ENCODE measurements at places on chromosomes 6 and 20.
A peak's percentile ranks its signal among the peaks of the same experiment; 100 is the strongest.

- DNase-seq = peak; percentile 26
These were observed 1.6 kb downstream of the TPBG start for GRCh38 chr6:82365016-82365795.

GRCh38 chr20:16158976-16159286 lies 414.3 kb downstream of the KIF16B start:
- DNase-seq = no peak

DNA sequence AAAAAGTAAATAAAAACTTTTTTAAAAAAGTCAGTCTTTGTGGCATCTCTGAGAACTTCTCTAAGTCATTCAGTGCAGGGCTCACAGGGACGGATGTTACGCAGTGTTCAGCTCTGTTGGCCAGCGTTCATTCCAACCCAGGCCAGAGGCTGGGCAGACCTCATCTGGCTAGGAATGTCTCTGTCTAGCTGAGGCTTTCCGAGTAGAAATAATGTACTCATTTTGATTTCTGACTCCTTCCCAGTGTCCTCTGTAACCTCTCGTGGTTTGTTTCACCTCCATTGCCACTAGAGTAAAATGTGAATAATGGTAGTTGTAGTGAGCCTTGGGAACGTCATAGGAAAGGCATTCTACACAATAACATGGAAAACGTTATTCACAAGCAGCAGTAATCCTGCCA lies 135.1 kb downstream of the TMEM242 start:
- DNase-seq = no peak

DNA sequence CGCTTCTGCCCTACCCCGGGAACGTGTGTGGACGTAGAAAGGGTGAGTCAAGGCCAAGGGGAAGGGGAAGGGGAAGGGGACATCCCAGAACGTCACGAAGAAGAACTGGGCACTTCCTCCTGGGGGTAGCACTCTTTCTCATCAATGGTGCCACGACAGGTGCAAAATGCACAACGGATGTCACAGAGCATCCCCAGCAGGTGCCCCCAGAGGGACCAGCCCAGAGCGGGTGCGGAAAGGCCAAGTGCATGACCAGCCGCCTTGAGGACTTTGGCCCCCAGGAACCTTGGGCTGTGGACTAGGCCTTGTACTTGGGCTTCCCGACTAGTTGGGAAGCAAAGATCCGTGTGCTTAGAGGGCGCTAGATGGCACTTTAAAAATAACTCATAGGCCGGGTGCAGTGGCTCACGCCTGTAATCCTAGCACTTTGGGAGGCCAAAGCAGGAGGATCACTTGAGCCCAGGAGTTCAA lies 12.1 kb upstream of the SRC start:
- DNase-seq = no peak

DNA sequence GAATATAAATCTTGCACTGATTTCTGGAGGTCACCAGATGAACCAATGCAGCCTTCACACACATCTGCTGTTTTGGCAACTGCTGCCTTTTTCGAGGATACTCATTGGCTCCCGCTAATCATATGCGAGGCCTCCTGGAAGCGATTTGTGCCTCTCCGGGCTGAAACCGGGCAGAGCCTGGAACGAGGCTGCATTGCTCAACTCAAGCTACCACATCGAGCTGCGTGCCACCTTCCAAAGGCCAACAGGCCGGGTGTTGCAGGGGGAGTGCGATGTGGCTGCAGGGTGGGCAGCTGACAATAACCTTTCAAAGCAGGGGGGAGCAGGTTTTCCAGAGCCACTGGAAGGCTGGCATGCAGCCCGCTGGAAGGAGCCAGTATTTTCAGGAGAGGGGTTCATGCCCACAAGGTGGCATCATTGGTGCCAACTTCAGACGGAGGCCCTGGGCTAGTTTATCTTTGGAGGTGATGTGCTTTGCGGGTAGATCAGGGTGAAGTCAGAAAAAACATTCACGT lies 122.6 kb upstream of the IFNGR1 start:
- no peak for DNase-seq

GRCh38 chr6:42300185-42300584 lies 82.5 kb upstream of the MRPS10 start:
- no peak for DNase-seq

DNA sequence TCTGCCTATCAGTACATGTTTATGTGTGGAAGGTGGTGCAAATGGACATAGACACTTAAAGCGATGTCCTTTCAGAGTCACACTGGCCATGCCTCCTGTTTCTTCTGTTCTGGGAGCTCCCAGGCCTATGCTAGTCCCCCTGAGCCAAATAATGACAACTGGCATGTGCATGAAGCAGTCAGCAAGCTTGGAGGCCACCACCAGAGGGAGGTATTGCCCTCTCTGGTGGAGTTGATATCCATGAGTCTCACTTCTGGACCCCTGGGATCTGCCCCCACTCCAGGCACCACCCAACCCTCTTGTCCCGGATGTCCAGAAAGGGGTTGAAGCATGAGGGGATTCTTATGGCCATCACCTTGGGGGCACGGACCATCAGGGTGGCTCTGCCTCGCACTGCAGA lies 172.2 kb downstream of the AIG1 start:
- DNase-seq = no peak

GRCh38 chr6:9025228-9025627 lies 589.9 kb upstream of the SLC35B3 start:
- no peak for DNase-seq

DNA sequence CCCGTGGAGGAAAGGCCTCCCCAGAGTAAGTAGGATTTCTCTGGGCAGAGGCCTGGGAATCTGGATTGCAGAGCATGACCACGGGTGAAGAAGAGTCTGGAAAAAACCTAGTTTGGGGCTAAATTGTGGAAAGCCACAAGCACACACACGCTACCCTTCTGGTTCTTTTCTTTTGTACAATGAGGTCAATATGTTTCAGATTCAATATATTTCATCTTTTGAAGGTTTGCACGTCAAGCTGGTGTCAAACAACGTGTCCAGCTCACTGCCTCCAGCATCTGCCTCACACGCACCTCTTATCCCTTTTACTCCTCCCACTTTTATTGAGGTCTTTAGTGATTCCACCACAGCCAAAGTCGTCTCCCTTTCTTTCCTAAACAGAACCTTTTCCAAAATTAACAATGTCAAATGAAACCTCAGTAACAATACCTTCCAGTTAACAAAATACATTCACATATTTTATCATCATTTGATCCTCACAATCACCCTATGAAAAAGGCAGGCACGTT lies 773 bp upstream of the EPB41L2 start:
- no peak for DNase-seq

- no peak for DNase-seq
These were observed 39.8 kb upstream of the CDH22 start for GRCh38 chr20:46347841-46348803.

DNA sequence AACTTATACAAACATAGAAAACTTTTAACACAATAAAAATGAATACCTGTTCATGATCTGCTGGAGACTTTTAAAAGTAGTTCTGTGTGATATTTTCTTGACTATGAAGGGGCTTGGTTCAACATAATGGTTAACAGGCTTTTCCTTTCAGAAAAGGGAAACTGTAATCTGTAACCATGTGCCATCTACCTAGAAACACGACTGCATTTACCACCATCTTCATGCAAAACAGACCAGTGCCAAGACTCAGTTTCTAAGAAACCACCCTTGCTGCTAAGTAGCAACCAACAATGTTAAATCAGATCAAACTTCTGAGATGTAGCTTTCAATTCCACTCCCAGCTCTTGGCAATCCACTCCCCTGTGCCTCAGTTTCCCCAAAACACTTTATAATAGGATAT lies 15.7 kb downstream of the STAU1 start:
- no peak for DNase-seq

- DNase-seq = peak; percentile 34
These were observed 319.0 kb downstream of the HACE1 start for GRCh38 chr6:104540743-104541142.

- no peak for DNase-seq
These were observed 621.5 kb upstream of the CDH4 start for GRCh38 chr20:60630609-60631008.

DNA sequence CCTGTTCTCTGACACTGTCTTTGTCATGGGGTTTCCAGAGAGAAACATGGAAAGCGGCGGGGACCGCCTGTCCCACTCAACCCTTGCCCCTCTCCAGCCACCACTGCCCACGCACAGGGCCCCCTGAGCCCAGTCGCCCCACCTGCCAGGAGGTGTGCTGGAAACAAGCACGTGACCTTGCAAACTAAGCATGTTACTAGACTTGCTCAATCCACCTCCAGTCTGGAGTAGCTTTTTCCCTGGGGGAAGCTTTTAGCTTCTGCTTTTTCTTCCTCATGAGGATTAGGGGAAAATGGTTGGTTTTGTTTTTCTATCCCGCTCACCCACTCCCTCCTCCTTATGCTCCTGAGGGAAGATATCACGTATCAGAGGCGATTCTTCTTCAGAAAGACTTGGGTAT lies 105.7 kb downstream of the PLEKHG1 start:
- no peak for DNase-seq

- no peak for DNase-seq
These were observed 37.9 kb upstream of the PRL start for GRCh38 chr6:22334778-22335177.

GRCh38 chr6:21953831-21954801 lies 342.7 kb downstream of the PRL start:
- no peak for DNase-seq

- DNase-seq = no peak
These were observed 93.2 kb downstream of the MYO6 start for GRCh38 chr6:75842191-75842590.

GRCh38 chr6:48986845-48987244 lies 476.2 kb downstream of the MMUT start:
- DNase-seq = no peak

DNA sequence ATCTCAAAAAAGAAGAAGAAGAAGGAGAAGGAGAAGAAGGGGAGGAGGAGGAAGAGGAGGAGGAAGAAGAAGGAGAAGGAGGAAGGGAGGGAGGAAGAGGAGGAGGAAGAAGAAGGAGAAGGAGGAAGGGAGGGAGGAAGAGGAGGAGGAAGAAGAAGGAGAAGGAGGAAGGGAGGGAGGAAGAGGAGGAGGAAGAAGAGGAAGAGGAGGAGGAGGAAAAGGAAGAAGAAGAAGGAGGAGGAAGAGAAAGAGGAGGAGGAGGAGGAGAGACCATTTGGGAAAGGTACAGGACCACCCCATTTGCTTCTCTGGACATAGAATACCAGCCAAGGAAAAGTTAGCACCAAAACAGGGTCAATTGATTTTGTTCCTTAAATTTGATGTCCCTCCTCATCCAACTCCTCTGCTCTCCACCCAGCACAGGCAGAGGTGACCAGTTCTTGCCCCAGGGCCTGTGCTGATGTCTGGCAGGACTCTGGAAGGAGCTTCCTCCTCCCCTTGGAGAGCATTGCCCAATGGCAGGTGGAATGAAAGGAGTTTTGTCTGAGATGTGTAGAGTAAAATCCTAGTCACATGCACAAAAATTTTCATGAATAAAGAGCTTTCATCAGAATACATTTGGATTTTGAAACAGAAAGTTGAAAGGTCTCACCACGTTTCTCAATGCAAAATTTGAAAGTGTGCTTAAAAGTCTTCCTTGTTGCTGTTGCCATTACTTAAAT lies 182.9 kb downstream of the LY86 start:
- no peak for DNase-seq

- no peak for DNase-seq
These were observed 177.6 kb upstream of the LRFN2 start for GRCh38 chr6:40764726-40765125.

DNA sequence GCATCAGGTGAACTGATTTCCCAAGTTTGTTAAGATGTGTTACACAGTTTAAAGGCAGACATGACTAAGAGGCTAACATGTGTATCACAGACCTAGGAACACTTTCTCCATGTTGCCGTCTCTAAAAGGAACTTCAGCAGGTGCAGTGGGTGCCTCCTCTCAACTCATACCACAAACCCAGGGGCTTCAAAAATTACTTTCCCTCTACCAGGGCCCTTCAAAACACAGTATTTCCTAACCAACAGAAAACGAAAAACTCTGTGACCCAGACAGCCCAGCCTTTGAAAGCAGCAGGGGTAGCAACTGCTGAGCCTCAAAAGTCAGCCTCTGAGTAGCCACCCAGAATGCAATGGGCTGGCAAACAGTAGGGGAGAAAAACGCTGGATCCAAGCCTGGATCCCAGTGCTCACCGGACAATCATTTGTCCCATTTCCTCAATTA lies 28.5 kb downstream of the B4GALT5 start:
- DNase-seq = no peak

- no peak for DNase-seq
These were observed 13.0 kb downstream of the ZC3H12D start for GRCh38 chr6:149471801-149472200.

DNA sequence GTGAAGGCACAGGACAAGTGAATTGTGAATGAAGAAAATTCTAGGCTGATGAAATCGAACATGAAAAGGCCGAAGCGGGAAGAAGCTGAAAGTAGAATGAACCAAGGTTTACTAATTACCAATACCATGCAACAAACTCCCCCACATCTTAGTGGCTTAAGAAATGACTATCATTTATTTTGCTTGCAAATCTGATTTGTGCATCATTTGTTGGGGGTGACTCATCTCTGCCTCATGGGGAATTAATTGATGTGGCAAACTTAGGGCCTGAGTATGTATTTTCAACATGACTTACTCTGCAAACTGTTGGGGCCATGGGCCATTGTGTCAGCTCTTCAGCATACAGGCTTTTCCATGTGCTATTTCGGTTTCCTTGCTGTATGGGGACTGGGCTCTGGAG lies 26.8 kb downstream of the PPP1R14C start:
- peak; percentile 42 for DNase-seq

DNA sequence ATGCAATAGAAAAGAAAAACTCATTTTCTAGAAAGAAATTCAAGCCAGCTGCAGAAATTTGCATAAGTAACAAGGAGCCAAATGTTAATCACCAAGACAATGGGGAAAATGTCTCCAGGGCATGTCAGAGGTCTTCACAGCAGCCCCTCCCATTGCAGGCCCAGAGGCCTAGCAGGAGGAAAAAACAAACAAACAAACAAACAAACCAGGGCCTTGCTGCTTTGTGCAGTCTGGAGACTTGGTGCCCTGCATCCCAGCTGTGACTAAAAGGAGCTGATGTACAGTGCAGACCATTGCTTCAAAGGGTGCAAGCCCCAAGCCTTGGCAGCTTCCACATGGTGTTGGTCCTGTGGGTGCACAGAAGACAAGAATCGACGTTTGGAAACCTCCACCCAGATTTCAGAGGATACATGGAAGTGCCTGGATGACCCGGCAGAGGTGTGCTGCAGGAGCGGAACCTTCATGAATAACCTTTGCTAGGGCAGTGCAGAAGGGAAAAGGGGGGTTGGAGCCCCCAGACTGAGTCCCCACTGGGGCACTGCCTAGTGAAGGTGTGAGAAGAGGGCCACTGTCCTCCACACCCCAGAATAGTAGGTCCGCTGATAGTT lies 110.9 kb upstream of the AKAP12 start:
- DNase-seq = no peak

- no peak for DNase-seq
These were observed 88.9 kb downstream of the FHL5 start for GRCh38 chr6:96651816-96652215.

DNA sequence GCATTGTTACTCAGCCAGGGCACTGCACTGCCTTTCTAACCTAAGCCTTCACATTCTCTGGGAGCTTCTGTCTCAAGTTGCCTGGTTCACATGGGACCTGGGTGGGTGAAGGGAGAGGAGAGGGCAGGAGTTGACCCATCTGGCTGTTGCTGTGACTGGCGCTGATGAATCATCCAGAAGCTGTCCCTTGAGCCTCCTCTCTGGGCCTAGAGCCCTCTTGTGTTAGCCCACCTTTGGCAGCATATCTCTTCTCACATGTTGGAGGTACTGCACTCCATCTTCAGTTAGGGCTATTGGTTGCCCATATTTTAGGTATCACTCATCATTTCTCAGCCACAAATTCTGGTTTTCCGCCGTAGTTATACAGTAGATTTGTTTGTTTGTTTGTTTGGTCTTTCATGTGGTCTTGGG lies 19.8 kb downstream of the XRN2 start:
- DNase-seq = no peak

- DNase-seq = no peak
These were observed 30.6 kb downstream of the CPNE5 start for GRCh38 chr6:36808634-36809033.
